ENCODE measurements at places on chromosomes 6 and 20. TPM values are rescaled to one million over a fixed set of nuclear protein-coding genes. Genes with fewer than 3 reads are reported as not detected.

DNA sequence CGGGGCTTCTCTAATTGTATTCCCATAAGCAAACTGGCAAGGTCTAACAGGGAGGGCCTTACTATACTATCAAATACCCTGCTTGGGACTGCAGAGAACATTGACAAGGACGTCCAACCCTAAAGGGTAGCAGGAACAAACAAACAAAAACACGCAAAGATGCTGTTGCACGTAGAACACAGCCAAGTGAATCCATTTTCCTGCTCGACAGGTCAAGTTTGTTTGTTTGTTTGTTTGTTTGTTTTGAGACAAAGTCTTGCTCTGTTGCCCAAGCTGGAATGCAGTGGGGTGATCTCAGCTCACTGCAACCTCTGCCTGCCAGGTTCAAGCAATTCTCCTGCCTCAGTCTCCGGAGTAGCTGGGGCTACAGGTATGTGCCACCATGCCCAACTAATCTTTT lies 91.3 kb downstream of the ZMYND8 start:
- no peak for DNase-seq

The LHFPL5 gene
- not detected for total RNA-seq

DNA sequence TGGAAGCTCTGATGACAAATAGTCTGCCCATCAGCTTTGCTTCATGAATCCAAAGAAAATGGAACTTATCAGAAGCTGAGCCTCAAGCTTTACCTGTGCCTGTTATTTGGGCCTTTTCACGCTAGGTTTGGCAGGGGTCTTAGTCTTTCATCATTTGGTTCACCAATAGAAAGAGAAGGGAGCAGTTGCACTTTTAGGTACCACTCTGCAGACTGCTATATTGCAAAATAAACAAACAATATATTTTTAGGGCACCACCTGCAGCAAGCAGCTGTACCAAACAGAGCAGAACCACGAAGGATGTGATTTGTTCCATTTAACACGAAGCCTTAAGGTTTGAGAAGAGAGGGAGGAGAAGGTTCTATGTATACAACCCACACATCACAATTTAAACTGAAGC lies 291.4 kb upstream of the RNF217 start:
- DNase-seq: no peak

The HLA-DMB gene
- 1.4 TPM for total RNA-seq

DNA sequence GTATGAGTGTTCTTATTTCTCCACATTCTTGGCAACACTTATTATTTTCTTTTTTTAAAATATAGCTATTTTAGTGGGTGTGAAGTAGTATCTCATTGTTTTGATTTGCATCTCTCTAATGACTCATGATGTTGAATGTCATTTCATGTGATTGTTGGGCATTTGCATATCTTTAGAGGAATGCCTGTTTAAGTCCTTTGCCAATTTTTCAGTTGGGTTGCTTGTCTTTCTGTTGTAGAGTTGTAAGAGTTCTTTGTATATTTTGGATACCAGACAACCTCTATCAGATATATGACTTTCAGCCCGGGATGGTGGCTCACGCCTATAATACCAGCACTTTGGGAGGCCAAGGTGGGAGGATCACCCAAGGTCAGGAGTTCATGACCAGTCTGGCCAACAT lies 5.1 kb upstream of the POPDC3 start:
- DNase-seq: no peak

DNA sequence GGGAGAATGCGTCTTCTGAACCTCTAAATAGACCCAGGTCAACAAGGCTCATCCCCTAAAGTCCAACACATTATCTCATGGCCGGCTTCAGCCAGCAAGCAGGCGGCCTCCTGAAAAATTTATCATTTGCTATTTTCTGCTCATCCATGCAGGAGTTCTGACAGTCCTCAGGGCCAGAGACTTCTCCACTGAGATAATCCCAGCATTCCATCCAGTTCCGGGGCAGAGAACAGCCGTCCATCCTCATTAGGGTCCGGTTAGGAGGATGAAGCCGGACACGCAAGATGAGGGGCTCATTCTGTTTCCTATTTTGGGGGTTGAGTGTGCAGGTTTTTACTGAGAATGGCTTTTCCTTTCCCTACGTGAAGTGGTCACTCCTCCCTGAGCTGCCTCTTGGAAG lies 258.1 kb downstream of the PREX1 start:
- DNase-seq: no peak

GRCh38 chr20:57849121-57849520 lies 139.3 kb upstream of the PMEPA1 start:
- DNase-seq: no peak

DNA sequence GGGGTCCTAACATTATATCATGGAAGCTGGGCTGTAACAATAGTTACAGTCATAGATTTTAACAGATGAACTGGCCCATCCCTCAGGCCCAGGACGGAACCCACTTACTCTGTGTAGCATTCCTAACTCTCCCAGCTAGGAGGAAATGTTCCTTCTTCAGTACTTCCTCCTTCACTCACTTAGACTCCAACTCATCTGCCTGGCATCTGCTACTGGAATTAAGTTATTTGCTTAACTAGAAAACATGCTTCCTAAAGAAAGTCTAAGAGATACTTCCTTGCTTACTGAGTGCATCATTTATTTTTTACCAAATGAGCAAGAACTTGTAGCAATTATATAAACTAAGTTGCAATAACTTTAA lies 20.5 kb downstream of the GCLC start:
- DNase-seq: no peak

DNA sequence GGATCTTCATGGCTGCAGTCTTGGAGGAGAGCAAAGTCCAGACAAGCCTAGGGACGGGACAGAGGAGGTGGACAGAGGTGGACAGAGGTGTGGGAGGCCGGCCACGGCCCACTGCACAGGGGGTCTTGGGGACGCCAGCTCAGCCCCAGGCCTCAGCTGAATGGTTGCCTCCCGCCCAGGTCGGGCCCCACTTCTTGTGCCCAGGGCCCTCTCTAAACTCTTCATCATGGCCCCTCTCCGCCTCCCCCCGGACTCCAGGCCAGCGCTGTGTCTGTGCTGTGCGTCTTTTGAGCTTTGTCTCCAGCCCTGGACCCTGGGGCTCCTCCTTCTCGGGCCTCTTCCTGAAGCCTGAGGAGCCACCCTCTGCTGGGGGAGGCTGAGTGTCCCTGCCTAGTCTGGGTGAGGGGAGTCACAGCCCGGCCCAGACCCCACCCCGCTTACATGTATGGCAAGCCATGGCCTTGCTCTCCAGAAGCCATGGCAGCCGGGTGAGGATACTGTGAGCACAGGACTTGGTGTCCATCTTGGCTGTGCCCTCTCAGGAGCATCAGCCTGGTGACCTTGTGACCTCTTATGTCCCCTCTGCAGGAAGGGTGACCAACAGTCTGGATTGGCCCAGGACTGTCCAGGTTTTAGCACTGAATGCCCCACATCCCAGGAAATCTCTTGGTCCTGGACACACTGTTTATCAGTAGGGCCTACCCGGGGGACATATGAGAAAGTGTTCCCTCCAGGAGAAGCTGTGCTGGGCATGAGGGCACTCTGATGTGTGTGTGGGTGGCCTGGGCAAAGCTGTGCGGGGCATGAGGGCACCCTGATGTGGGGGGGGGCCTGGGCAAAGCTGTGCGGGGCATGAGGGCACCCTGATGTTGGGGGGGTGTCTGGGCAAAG lies 9.4 kb upstream of the NPBWR2 start:
- no peak for DNase-seq

DNA sequence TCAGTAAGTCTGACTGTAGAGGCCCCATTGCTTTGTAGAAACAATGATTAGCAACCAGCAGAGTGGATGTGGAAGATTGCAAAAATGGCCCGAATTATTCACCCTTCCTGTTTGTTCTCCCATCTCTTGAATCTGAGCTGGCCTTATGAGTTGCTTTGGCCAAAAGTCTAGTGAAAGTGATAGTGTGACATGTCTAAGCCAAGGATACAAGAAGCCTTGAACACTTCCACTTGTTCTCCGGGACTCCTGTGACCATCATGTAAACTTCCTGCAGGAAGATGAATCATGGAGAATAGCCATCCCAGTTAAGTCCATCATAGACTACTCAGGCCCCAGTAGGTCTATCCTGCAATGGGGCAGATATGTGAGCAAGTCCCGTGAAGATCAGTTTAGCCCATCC lies 252.0 kb upstream of the JAG1 start:
- DNase-seq: no peak

DNA sequence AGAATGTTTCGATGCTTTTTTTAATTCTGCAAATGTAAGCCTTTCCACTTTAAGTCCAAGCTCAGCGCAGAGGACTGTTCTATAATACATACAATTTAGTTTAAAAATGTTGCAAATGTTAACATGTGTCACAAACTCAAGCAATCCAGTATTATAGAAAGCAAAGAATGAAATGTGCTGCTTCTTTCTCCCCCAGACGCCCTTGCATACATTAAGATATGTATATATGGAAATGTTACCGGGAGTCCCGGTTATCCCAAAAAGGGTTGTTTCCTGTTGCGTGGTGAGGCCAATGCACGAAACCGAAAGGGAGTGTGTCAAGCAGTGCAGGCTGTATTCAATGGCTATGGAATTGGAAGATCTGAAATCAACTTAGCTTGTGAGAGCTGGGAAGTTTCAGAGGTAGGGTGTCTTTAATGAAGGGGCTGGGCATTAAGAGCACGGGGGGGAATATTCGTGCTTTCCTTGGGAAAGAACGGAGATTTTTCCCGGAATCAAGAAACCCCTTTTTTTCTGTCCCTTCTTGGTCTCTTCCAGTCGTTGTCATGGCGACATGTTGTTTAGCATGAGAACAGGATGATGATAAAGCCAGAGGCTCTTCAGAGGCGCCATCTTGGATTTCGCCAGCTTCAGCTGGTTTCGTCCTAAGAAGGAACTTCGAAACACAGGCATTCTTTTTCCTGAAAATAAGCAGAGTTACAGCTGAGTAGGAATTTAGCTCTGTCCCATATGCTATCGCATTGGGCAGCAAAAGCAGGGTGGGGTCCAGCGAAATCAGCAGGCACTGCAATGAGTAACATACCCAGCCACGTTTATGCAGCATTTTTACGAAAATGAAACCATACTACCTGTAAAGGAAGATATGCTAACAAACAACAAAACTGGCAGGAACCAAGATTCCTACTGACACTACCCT lies 10.1 kb upstream of the NQO2 start:
- peak; percentile 63 for DNase-seq

All from activated T-cell treated with anti-CD3 and anti-CD28 coated beads, Interleukin-2, amount 50 U/mL, for 4 hours (primary cell).